T-cell (primary cell): ENCODE measurements at places on chromosomes 12 and 14. TPM values are rescaled to one million over a fixed set of nuclear protein-coding genes. Genes with fewer than 3 reads are reported as not detected.

The CCDC177 gene
- not detected for total RNA-seq

The ASB2 gene
- 3.3 TPM for total RNA-seq

The POP5 gene
- 69.0 TPM for total RNA-seq

The PMEL gene
- total RNA-seq = not detected

The CMTM5 gene
- total RNA-seq = not detected

The PLEKHD1 gene
- 0.56 TPM for total RNA-seq

The KCTD10 gene
- 28.2 TPM for total RNA-seq

The KERA gene
- not detected for total RNA-seq

The SRSF9 gene
- 135 TPM for total RNA-seq

The LRP10 gene
- 103 TPM for total RNA-seq

The ALDH1L2 gene
- 0.51 TPM for total RNA-seq

The MYH6 gene
- total RNA-seq = not detected

The ANKRD33 gene
- total RNA-seq = not detected

The CACNA1C gene
- total RNA-seq = 0.16 TPM

The HAL gene
- 1.2 TPM for total RNA-seq

The SMIM41 gene
- not detected for total RNA-seq
